ENCODE measurements at places on chromosomes 13 and 19.

DNA sequence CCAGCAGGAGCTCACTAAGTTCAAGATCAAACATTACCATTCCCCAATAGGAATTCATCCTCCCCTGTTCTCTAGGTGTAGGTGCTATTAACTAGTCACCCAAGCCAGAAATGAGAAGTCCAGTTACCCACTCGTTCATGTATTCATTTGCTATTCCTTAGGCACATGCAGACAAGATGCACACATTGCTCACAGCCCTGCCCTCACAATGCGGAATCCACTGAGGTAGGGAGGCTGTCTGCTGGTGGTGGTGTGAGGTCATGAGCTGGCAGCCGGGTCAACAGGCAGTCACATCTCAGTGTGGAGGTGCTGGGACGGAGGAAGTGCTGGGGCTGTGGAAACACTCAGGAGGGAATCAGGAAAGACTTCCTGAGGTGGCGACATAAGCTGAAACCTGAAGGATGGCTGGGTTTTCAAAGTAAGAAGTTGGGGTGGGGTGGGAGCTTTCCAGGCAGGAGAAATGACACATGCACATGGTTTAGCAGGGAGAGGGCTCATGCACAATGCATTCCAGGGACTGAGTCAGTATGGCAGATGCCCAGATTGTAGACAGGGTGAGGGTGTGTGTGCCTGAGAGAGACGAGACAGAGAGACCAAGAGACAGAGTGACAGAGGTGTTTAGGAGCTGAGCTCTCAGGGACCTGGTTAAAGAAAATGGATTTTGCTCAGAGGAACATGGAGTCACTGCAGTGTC is 117.6 kb downstream of the USP12 start:
- DNase-seq, result no peak

GRCh38 chr19:8017808-8018207 is 12.4 kb upstream of the ELAVL1 start:
- DNase-seq, result peak; percentile 51

DNA sequence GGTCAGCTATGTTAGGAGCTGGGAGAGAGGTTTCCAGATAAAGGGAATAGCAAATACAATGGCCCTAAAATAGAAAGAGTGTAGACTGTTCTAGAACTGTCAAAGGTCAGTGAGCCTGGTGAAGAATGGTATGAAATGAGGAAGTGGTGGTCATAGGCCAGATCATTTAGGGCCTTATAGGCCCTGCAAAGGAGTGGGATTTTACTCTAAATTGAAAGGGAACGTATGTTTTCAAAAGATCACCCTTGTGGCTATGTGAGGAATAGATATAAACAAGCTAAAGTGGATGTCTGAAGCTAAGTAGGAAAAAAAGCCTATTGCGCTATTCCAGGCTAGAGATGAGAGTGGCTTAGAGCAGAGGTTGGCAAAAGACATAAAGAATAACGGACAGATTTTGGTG is 70.7 kb upstream of the TDRD3 start:
- no peak for DNase-seq

DNA sequence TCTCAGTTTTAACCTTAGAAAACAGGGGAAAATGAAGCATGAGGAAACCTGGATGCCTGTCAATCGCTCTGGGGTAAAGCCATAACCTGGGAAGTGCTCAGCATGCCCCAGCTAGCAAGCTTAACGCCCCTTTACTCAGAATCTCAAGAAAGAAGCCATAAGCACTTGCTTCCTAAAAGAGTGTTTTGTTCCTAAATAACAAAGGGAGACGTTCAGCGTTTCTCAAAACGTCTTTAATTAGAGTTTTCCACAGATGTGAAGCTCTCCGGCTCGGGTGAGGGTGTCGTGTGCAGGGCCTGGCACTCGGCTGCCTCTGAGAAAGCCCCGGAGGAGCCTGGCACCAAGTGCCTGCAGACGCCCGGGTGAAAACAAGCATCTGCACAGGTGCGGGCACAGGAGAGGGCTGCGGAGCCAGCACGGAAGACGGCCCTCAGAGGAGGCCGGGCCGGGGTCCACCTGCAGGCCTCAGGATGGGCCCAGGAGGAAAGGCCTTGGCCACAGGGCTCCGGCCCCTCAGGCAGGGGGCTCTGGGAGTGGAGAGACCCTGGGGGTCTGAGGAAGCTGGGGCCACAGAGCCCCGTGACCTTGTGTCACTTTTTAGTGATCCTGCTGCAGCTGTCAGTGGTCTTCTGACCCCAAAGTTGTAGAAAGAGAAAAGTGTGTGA is 6.2 kb downstream of the GAS6 start:
- DNase-seq, result no peak

DNA sequence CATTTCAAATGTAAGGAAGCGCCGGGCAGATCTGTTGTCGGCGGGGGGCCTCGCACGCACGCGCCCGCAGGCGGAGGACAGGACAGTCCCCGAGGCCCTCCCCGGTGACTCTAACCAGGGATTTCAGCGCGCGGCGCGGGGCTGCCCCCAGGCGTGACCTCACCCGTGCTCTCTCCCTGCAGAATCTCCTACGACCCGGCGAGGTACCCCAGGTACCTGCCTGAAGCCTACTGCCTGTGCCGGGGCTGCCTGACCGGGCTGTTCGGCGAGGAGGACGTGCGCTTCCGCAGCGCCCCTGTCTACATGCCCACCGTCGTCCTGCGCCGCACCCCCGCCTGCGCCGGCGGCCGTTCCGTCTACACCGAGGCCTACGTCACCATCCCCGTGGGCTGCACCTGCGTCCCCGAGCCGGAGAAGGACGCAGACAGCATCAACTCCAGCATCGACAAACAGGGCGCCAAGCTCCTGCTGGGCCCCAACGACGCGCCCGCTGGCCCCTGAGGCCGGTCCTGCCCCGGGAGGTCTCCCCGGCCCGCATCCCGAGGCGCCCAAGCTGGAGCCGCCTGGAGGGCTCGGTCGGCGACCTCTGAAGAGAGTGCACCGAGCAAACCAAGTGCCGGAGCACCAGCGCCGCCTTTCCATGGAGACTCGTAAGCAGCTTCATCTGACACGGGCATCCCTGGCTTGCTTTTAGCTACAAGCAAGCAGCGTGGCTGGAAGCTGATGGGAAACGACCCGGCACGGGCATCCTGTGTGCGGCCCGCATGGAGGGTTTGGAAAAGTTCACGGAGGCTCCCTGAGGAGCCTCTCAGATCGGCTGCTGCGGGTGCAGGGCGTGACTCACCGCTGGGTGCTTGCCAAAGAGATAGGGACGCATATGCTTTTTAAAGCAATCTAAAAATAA is 18.2 kb downstream of the IL17D start:
- DNase-seq, result no peak

DNA sequence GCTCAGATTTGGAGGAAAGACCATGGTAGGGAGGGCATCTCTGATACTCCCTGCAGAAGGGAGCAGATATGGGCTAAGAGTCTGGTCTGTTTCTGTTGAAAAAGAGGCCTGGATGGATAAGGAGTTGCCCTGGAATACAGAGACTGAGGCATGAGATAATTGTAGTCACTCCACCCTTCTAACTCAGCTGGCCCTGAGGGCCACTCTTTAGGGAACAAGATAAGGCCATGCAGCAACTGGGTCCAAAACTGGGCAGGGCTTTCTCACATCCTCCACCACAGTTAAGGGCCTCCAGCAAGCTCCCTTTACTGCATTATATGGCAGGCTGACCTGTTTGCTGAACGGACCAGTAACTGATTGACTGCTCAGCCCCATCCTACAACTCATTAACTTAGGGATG is 1.3 kb downstream of the ZNF749 start:
- DNase-seq, result no peak

DNA sequence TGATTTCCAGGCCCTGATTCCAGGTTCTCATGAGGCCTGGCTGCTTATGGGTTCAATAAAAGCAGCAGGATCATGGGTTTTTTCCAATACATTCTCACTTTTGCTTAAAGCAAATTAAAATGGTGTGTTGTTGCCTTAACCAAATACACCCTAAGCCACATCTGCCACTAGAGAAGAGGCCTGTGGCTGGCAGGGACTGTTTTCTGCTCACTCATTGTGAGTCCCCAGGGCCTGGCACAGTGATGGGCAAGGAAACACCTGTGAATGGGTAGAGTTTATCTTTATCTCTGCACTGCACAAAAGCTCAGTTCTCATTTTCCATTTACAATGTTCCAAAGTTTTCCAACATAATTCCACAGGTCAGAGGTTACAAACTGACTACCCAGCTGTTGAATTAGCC is 726.0 kb downstream of the UQCRFS1 start:
- no peak for DNase-seq

DNA sequence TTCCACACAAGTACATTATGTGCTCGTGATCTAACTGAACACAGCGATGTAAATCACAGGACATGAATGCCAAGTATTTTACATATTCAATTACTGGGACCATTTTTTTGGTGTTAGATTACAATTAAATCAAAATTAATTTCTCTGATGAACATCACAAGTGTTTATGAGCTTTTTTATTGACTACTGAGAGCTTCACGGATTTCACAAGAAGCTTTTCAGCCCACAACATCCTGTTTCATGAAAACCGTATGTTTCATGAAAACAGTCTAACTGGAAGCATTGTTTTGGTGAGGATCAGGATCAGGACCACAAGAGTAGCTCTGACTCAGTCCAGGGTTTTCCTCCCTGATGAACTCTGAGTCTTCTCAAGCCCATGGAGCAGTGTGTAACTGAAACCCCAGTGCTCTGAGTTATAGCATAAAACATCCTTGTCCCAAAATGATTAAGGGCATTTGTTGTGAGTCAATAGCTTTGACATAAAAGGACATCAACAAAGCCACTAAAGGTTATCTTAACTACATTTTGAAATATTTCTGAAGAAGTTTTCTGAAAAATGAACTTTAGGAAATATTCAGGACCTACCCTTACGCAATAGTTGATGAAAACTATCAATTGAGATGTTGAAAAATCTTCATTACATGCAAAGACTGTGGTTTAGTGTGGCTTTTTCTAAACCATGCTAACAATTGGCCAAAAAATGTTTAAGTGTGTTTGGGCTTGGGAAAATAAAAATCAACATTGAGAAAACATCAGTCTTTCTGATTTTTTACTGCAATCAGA is 49.3 kb downstream of the UFM1 start:
- DNase-seq, result no peak

DNA sequence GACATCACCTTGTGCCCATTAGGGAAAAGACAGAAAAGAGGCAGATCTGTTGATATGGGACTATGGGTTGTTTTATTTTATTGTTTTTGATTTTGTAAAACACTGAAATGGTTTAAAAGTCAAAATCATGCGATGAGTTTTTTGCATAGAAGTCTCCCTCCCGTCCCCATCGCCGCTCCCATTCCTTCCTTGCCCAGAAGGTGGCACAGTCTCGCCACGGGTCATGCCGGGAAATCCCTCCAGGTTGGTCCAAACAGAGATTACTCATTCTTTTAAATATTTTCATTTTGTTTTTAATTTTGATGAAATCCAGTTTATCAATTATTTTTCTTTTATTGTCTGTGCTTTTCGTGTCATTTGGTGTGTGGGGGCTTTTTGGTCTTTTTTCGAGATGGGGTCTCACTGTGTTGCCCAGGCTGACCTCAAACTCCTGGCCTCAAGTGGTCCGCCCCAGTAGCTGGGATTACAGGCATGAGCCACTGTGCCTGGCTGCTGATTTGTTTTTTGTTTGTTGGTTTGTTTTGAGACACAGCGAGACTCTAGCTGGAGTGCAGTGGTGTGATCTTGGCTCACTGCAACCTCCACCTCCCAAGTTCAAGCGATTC is 9.2 kb downstream of the PGPEP1 start:
- DNase-seq, result peak; percentile 33

GRCh38 chr19:40356681-40357595 is 8.4 kb downstream of the PLD3 start:
- DNase-seq, result no peak

DNA sequence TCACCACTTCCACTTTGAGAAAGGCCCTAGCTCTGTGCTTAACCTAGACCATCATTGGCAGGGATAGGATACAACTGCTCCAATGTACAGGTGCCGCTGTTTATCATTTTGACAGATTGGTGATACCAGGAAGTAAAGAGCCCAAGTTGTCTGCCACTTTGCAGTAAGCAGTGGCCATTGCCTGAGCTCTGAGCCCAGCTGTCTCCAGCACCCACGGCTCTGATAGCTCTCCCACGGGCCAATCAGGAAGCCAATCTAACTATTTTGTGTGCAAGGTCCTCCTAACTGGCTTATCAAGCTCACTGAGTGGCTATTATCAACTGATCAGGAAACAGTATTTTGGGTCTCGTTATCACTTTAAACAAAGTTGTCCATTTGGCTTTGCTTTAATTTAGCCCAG is 181.1 kb downstream of the DCT start:
- no peak for DNase-seq

DNA sequence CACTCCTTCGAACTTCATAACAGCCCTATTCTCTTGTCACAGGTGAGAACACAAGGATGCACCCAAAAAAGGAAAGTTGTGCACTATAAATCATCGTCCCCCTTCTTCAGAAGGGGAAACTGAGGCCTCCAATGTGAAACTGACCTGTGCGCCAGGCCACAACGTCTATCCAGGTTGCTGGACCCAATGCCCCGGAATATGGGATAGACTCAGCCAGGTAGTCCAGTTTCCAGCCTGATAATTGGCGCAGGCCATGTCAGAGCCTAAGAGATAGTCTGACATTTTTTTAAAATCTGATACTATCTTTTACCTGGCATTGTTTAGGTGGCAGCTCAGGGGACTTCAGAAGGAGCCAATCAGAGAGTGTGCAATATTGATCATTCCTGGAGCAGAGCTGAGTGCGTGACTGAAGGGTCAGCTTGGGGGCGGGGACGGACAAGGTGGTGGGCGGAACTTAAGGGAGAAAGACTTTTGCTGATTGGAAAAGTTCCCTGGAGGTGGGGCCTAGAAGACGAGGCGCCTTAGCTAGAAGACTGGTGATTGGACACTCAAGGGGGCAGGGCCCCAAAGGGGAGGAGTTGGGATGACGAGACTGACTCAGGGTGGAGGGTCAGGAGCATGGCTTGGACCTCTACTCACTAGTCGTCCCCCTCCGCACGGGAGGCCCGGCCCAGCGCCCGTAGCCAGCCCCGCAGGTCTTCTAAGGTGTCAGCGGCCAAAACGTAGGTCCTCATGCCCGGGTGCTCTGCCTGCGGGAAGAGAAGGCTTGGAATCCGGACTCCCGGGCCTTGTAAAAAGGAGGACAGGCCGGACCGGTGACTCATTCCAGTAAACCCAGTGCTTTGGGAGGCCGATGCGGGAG is 8.5 kb downstream of the PLEKHA4 start:
- peak; percentile 13 for DNase-seq

DNA sequence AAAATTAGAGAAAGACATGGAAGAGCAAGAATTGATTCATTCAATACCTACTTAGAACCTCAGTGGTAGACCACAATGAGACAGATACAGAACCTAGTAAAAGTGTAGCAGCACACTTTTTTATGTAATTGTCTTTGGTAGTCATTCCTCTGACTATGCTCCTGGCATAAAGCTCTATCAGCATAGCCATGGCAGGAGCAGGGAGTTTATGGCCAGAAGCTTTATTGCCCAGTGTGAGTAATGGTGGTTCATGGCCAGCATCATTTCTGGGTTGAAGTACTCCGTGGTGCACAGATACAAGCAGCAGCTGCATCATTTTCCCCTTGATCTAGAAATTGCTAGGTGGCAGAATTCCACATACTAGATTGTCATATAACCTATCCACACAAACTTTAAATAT is 352.6 kb downstream of the TBC1D4 start:
- DNase-seq, result no peak

GRCh38 chr13:48678316-48678715 is 24.6 kb downstream of the CYSLTR2 start:
- DNase-seq, result no peak

All from CD4-positive, alpha-beta T cell treated with Interleukin-1 beta for 1 hour (primary cell).